Hematopoietic multipotent progenitor cell treated with erythropoietin and hydrocortisone succinate and interleukin-3 and kit ligand, for 17 days (in vitro differentiated cells): ENCODE measurements at places on chromosomes 16 and 17.

- no peak for DNase-seq
Observed at GRCh38 chr16:88754109-88754911, 30.7 kb downstream of the PIEZO1 start.

DNA sequence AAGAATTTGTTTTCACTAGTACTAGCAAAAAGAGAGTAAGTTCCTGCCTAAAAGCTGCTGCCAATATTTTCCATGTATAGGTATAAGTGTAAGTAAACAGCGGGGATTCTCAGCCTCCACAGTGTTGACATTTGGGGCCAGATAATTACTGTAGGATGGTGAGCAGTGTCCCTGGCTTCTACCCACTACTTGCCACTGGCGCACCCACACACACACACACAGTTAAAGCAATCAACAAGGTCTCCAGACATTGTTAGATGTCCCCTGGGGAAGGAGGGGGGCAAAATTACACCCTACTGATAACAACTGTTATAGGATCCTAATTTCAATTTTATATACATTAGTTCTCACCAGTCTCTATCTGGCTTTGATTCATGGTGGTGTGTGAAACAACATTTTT, 417.0 kb upstream of the PSMD7 start:
- no peak for DNase-seq

- no peak for DNase-seq
Observed at GRCh38 chr17:40025991-40026815, 11.0 kb downstream of the CSF3 start.

DNA sequence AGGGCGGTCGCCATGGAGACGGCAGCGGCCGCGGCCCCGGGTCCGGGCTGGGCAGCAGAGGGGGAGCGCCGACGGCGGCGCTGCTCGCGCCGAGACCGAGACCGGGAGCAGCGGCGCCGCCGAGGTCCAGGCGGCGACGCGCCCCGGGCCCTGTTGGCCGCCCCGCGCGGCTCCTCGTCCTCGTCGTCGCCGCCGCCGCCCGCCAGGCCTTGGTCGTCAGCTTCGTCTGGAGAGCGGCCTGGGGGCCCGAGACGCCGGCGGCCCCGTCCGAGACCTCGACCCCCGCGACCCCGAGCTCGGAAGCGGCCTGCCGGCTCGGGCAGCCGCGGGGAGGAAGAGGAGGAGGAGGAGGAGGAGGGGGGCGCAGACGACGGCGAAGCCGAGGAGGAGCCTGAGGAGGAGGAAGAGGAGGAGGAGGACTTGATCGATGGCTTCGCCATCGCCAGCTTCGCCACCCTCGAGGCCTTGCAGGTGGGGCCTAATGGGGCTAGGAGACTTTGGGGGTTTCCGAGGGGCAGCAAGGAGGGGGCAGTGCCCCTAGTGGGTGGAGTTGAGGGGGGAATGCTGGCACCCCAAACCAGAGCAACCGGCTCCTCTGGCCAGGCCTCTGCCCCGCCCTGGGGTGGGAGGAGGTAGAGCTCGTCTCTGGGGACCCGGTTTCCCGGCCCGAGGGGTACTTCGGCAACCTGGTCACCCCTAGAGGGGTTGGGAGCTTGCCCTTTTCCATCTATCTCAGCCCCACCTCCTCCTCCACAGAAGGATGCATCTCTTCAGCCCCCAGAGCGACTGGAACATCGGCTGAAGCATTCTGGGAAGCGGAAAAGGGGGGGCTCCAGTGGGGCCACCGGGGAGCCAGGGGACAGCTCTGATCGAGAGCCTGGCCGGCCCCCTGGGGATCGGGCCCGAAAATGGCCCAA, 1.5 kb downstream of the FBRS start:
- peak; percentile 53 for DNase-seq

GRCh38 chr16:66786551-66786950, 14.8 kb downstream of the TERB1 start:
- DNase-seq = no peak

DNA sequence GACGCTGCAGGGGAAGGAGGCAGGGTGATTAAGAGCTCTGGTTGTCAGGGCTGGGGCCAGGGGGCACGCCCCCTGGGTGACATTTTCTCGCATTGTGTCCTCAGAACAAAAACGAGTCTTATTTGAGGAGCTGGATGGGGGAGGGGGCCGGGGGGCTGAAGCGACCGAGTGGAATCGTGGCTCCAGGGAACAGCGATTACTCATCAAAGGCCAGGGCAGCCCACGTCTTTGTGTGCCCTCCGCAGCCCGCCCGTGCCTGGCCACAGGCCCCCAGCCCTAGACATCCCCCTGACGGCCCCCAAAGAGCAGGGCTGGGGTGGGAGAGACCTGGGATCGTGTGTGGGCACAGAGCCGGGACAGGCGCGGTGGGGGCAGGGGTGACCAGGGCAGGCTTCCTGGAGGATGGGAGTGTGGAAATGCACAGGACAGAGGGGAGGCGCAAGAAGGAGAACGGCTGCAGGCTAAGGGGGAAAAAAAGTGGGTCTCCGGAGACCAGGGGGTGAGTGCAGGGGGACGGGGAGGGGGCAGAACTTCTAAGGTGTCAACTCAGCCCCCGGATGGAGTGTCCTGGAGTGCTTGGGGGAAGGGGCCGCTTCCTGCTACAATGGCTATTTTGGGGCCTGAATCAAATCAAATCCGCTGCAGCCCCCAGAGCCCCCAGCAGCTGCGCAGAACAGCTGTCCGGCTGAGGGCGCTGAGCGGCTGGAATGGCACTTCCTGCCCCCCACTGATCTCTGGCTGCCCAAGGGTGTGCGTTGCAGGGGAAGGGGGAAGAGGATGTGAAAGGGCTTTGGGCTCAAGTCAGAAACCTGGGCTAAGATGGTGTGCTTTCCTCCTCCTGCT, 24.0 kb upstream of the PHB1 start:
- DNase-seq = no peak

- no peak for DNase-seq
Observed at GRCh38 chr17:8609910-8610309, 20.6 kb downstream of the MYH10 start.

GRCh38 chr16:8126313-8126712, 464.0 kb downstream of the TMEM114 start:
- DNase-seq = no peak

- DNase-seq = no peak
Observed at GRCh38 chr17:48139944-48140343, 32.4 kb downstream of the SNX11 start.

DNA sequence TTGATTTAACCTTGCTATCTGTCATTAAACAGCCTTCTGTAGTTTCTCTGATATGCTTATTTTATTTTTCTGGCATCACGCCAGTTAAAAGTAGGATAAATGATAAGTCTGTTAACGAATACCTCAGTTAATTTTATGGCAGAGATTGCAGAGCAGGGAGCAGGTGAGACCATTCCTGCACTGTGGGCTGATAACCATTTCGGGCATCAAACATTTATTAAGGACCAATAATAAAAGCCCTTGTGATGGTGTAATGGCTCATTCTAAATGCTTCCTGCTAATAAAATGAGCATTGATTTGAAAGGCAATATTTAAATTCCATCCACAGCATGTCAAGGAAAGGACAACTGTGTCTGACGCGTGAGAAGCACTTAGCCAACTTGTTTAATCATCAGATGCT, 94.1 kb downstream of the ASIC2 start:
- no peak for DNase-seq

DNA sequence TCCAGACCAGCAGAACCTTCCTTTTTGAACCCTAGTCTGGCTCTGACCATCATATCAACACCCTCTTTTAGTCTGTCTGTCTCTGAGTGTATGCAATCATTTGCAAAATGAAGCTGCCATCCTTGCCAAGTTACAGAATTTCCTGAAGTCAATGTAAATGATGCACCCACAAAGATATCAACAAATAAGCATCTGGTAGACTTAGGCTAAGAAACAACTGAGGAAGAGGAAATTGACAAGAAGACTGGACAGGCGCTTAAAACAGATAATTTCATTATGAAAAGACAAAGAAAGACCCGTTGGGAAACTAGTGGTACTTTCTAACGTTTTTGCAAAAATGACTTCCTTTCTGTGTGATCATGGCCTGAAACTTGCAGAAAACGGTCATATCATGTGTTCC, 24.7 kb upstream of the CIITA start:
- no peak for DNase-seq

- DNase-seq = no peak
Observed at GRCh38 chr16:56346131-56346890, 79.0 kb downstream of the AMFR start.

- no peak for DNase-seq
Observed at GRCh38 chr17:48282303-48282702, 147.7 kb downstream of the SKAP1 start.

DNA sequence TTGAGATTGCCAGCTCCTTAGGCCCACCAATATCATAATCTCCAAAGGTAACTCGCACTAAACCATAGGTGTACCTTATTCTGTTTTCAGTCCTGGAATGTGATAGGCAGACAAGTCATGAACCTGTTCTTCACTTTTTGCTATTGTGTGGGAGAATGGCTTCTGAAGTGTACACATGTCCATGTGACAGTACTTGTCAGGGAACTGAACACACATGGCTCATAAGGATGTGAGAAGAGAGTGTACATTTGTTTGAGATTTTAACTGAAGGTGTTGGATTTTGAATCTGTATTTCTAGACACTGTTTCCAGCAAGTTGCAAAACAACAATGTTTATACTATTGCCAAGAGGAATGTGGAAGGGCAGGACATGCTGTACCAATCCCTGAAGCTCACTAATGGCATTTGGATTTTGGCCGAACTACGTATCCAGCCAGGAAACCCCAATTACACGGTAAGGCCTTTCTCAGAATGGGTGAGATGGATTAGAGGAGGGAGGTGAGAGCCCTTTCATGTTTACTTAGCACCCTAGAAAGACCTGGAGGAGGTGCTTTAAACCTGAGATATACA, 14.5 kb upstream of the RASL10B start:
- DNase-seq = no peak

GRCh38 chr17:82962163-82962720, 117.2 kb upstream of the METRNL start:
- no peak for DNase-seq

DNA sequence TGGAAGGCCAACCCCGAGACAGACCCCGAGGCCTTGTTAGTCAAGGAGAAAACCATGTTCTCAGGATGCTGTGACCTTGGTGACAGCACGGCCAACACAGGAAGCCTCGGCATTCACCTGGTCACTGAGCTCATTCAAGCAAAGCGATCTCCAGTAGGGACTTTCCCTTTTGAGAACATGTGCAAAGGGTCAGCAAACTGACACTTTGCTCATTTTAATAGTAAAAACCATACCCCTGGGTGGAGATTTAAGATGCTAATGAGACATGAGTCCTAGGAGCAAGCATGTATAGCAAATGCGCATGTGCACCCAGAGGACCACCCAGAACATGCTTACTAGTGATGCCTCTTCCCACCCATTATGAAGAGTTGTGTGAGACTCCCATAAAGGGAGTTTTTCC, 5.7 kb upstream of the SULT1A2 start:
- DNase-seq = no peak
